ENCODE measurements at places on chromosomes 5 and 9. TPM values are rescaled to one million over a fixed set of nuclear protein-coding genes. Genes with fewer than 3 reads are reported as not detected.
A peak's percentile ranks its signal among the peaks of the same experiment; 100 is the strongest.

DNA sequence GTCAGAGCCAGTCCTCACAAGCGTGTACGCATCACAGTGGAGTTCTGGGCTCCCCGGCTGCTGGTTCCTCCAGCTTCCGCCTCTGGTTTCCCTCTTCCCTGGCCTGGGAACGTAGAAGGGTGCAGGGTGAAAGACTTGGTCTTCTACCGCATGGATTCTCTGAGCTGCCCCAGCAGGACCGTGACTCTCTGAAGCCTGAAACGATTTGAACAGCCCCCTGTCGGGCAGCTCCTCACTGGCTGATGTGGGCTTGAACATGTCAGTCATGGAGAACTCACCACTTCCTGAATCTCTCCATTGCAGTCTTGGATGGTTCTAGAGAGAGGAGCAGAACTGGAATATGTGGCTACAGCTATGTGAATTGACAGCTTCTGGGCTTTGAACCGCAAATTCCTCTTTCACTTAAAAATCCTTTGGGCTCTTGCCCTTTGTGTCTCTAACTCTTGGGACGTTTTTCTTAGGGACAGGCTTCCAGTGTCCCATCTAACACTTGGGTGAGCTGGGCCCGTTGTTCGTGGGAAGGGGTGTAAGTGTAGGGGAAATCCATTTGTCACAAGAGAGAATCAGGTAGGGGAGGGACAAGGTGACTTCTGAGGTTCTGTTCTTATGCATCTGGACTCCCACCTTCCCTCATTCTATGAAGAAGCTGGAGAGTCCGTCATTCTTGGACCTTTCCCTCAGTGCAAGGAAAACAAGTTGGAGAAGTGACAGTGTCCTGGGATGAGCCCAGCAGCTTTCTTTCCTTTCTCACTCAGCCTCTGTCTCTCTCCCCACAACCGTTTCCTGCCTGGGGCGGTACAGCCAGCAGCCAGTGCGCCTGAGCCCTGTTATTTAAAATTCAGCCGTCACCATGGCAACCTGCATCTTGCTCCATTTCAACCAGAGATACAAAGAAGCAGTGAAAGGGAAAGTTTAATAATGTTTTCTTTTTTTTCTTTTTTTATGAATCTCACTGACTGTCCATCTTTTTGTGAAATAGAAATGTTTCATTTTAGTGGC is 84.7 kb downstream of the PTTG1 start:
- peak; percentile 56 for DNase-seq

DNA sequence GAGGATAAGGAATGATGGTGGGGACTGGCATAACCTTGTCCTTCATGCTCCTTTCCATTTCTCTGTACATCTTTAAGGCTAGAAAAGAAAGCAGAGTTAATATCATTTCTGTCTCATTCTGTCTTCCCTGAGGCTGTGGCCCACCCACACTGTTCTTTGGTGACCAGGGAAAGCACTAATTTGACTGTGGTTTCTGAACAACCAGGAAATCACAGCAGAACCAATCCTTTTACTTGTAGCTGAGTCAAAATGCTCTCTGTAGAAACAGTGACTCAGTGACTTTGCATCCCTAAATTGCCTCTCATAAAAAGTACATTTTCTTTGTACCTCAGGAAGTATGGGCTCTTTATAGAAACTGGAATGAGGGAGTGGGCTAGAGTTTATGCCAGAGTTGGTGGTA is 28.1 kb downstream of the IL33 start:
- DNase-seq: no peak

- peak; percentile 45 for DNase-seq
Observed at GRCh38 chr9:8733131-8733954, 933.8 kb upstream of the DMAC1 start.

DNA sequence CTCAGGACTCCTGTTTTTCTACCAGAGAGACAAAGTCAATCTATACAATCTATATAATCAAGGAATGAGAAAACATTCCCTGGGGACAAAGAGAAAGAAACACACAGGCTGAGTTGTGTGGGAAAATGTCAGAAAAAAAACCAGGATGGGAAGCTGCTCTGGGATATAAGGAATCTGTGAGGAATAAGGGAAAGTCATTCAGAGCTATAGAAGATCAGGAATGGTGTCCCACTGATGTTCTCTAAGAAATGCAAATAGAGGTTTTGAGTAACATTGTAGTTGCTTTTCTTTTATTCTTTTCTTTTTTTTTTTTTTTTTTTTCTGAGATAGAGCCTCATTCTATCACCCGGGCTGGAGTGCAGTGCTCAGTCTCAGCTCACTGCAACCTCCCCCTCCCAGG is 605.9 kb upstream of the KLF4 start:
- no peak for DNase-seq

DNA sequence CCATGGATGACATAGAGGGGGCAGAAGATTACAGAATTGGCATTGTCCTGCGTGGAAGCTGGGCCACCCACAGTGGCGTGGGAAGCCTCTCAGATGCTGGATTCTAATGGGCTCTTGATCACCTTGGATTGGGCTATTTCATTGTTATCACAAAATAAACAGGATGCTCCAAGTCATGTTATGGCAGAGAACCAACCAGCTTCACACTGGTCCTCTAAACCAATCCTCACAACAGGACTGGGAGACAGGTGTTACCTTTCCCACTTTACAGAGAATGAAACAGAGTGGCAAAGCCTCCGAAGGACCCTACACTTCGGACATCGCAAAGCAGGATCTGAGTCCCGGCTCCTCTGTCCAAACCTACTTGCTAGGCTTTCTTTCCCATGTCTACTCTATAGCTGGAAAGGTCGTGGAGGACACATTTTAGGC is 455 bp upstream of the SMIM3 start:
- DNase-seq: no peak

GRCh38 chr5:139878093-139878492 is 82.5 kb downstream of the PSD2 start:
- no peak for DNase-seq

DNA sequence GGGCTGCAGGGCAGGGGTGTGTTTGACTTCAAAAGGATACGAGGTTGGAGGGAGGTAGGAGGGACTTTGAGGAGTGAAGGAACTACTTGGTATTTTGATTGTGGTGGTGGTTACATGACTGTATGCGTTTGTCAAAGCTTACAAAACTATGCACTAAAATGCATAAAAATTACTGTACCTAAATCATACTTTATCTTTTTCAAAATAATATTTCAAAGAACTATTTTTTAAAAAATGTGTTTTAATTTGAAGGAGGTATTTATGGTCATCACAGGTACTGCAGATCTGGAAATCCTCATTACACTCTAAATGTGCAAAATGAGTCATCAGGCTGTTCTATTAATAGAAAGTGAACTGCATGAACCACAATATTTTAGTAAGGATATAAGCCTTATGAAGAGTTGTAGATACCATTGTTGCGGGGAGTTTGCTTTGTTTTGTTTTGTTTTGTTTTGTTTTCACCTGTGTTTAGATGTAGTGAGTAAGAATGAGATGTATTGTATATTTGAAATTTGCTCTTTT is 116.9 kb downstream of the ARRDC3 start:
- no peak for DNase-seq

- DNase-seq: no peak
Observed at GRCh38 chr5:121755266-121755665, 96.4 kb upstream of the FTMT start.

GRCh38 chr9:105993116-105993854 is 298.9 kb downstream of the TMEM38B start:
- no peak for DNase-seq

GRCh38 chr5:160312134-160312959 is at the start of gene CCNJL:
Gene CCNJL, minus strand, starts transcription at chr5:160312564. Its CDS starts 641 bp downstream, at chr5:160311923.
- DNase-seq: peak; percentile 88

The SARDH gene
- total RNA-seq: 15.2 TPM

GRCh38 chr5:171475596-171475995 is 56.1 kb downstream of the FGF18 start:
- DNase-seq: no peak

GRCh38 chr5:121313886-121314285 is 537.8 kb upstream of the FTMT start:
- no peak for DNase-seq

Measured in WTC11 (cell line).